ENCODE measurements at places on chromosomes 2 and 18.

DNA sequence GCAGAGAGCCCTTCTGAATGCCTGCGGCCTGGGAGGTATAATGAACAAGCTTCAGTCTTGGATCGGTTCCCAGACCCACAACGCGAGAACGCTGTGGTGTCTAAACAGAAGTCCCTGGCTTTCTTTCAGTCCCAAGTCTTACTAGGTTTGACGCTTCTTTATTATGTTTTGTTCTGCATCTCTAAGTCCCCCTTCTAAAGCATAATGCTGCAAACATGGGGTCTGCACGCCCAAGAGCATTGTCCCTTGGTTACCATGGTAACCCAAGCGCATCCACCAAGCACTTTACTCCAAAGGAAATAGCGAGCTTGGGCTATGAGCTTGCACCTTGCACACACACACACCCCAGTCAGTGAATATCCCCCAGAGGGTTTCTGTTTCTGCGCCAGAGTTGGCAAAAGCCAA, 193.7 kb downstream of the INO80D start:
- DNase-seq = peak; percentile 14

- no peak for DNase-seq
These were observed 7.4 kb downstream of the WDR43 start for GRCh38 chr2:28901841-28902240.

DNA sequence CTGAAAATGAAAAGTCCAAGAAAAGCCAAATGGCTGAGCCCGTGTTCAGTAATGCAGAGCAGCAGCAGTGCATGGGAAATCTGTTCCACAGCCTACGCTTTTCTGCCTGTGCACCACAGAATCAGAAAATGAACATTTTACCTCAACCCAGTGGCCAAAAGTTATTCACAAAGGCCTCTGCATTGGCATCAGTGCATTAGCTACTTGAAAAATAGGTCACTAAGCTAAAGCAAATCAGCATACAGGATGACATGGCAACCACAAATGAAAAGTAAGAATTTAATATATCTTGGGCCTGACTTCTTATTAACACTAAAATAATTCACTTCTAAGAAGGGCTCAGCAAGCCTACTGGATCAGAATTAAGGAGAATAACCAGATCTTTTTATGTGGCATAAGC, 1145.3 kb upstream of the CHAC2 start:
- DNase-seq = no peak

GRCh38 chr18:46048641-46049040, 23.4 kb downstream of the PSTPIP2 start:
- DNase-seq = no peak

- DNase-seq = peak; percentile 2
These were observed 43.0 kb upstream of the RAB6C start for GRCh38 chr2:129936334-129936934.

DNA sequence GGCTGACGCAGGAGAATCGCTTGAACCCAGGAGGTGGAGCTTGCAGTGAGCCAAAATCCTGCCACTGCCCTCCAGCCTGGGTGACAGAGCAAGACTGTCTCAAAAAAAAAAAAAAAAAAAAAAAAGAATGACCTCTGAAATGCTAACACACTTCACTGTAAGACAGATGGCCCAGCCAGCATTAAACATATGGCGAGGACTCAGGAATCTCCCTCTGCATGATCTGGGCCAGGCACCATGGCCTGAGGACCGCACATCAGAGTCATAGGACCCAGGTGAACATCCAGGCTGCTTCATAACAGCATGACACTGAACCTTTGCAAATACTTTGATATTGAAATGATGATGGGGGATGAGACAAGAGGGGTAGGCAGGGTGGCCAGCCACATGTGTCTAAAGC, 56.1 kb upstream of the DNMT3A start:
- DNase-seq = peak; percentile 73

GRCh38 chr2:206615417-206616089, 26.7 kb upstream of the FAM237A start:
- DNase-seq = no peak

DNA sequence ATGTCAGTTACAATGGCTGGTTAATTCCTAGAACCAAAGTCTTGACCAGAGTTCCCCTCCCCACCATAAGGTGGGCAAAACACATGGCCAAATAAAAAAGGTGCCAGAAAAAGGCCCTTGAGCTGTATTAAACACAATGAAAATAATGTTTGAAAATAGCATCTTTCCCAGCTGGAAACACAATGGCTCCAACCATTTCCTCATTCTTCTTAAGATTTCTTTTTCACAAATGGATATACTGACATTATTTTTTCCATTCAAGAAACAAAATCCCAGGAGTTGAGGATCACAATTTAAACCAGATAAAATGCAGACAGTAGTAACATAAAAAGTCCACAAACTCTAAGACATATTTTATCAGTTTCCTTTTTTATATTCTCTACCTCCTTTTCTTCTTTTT, 143.8 kb downstream of the EXOC6B start:
- no peak for DNase-seq

DNA sequence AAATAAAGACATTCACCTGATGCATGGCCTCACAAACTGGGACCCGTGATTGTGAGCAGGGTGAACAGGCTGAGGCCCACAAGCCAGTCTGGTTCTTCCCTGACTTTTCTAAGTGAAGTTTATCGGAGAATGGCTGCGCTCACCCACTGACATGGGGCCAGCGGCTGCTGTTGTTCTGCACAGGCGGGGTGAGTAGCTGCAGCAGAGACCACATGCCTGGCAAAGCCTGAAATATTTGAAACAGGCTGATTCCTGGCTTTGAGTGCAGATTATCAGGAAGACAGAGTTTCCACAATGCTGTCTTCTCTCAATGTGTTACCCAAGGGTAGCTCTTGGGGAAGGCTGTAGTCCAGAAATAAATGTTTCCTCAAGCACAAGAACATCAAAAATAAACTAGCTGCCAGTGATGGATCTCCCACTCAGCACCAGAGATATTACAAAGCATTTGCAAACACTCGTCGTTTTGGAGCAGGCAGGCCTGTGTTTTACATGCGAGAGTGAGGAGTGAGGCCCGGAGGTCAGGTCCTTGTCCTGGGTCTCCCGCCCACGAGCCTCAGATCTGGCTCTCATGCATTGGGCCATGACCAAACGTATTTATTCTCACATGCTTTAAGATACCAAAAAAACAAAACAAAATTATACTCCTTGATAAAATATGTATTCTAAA, 647.1 kb downstream of the GALR1 start:
- DNase-seq = no peak

DNA sequence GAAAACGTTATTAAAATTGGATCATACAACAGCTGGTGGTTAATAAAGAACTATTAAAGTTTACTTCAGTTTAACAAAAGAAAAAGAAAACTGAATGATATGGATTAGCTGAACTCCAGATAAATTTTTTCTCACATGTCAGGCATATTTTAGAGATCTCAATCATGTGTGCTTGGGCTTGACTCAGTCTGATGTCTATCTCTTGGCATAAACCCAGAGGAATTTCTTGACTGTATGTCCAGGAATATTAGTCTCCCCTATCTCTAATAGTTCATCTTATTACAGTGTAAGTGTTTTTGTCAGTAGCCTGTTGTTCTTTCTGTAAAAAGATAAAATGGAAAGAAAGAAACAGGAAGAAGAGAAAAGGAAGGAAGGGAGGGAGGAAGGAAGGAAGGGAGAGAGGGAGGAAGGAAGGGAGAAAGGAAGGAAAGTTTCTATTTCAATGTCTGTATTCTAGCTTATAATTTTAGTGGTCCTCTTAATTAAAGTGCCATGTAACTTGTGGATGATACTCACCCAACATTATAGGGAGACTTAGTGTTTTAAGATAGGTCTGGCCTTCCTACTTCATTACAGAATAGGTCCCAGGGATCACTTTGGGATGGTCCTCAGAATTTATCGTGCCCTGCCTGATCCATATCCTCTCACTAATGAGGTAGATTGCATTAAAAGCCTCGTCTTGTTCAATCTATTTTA, 99.7 kb upstream of the UGP2 start:
- no peak for DNase-seq

GRCh38 chr2:134002921-134003320, 251.0 kb upstream of the MGAT5 start:
- DNase-seq = no peak

DNA sequence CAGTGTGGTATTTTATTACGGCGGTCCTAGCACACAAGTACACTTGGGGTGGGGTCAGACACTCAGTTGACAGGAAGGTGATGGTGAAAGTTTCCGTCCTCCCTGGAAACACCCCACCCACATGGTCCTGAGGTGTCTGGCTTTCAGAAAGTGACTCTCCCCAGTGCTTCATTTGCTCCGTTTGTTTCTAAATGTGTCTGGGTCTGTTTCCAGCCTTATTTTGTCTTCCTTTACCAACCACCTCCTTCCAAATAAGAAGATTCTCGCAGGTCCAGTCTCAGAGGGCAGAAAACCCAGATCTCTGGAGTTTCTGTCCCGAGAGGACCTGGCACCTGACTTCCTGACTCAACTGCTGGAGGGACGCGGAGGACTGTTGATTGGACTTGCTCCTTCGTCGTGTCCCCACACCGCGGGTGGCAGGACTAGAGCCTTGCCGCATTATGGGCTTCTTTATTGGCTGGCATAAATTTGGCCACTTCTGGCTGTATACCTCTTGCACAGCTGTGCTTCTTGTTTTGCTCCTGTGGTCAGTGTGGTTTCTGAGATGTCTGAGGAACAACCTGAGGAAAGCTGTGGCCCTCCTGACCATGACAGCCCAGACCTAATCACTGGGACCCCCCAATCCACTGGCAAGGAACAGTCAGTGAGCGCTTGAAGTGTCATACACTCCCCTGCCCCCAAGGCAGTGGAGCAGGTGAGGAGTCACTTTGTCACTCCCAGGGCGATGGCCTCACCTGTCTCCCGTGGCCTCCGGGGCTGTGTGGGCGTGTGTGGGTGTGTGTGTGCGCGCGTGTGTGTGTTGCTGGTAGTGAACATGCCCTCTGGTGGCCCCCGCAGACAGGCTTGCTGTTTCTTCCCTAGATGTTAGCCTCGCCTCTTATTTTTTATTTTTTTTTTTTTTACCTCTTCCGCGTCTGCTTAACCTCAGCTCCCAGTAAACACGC, 45.6 kb downstream of the MEX3C start:
- no peak for DNase-seq

GRCh38 chr2:213806125-213806726, 522.0 kb downstream of the SPAG16 start:
- no peak for DNase-seq

DNA sequence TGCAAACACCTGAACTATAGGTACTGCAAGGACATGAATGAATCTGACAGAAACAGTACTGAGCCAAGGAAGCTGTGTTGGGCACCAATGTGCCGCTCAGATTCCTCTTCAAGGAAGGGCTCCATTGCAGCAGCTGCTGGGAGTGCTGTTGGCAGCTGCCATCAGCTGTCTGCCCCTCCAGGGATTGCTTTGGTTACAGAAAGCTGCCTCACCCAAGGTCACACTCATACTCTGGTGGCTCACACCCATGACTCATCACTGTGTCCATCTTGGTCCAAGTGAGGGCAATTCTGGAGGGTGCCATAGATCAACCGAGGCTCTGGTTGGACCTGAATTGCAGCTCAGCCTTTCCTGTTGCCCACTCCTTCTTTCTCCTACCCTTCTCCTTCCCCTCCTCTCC, 24.4 kb upstream of the TRPM8 start:
- no peak for DNase-seq

DNA sequence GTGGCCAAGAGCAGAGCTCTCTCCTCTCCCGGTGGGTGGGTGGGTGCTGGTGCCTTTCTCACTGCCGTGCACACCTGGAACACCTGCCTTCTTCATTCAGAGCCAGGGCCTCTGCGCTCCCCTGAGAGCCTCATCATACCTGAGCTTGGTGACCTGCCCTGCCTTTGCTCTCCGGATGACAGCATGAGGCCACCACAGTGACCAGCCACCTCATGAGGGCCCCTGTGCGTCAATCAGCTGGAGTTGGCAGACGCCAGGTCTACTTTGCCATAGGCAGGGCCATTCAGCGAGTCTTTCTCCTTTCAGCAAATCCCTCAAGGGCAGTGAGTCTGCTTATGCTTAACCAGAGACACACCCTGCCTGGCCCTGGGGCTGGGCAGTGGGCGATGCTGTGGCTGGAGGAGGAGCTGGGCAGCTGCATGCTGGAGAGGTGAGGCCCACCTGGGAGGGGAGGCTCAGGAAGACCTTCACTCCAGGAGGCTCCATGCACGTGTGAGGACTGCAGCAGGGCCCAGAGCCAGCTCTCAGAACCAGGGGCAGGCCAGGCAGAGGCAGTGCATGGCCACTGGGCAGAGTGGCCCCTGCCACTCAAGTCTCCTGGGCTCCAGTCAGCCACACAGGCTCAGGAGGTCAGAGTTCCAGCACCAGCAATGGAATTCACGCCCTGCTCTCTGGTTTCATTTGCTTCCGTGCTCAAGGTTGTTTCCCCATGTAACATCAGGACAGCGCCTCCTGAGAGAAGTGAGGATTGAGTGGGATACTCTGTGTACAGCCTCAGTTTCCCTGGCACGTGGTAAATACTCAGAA, 417.5 kb upstream of the MYT1L start:
- DNase-seq = no peak

DNA sequence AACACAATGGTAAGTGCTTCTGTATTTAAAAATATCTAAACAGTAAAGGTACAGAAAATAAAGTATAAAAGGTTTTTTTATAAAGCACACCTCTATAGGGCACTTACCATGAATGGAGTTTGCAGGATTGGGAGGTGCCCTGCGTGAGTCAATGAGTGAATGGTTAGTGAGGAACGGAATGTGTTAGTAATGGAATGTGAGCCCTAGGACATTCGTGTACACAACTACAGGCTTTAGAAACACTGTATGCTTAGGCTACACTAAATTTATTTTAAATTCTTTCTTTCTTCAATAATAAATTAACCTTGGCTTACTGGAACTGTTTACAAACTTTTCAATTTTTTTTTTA, 337.9 kb upstream of the SLC39A10 start:
- DNase-seq = no peak

GRCh38 chr2:207911856-207912255, 113.5 kb downstream of the PLEKHM3 start:
- DNase-seq = no peak

DNA sequence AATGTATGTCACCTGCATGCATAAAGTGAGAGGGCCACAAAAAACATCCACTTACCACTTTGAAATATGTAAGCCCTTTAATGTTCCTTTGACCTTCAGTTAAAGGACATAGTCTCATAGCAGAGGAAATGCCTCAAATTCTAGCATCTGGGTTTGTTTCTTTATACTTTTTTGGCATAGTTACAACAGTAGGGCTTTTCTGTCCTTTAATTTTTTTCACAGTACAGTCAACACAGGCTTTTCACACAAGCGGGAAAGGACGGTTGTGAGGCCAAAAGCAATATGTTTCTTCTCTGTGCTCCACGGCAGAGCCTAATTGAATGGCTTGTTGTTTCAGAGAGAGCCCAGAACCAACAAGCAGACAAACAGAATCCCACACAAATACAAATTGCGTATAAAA, 57.6 kb downstream of the CRIM1 start:
- DNase-seq = no peak

Data from DMS 273 treated with DMSO at 0.1 percent for 48 hours (cell line).